Thyroid gland (tissue), 4 donors: ENCODE measurements at places on chromosomes 11 and 22.

- no peaks in the 10 kb centered on the region for H3K36me3 ChIP-seq
- H3K27me3 ChIP-seq = no peaks in the 10 kb centered on the region
- H3K4me1 ChIP-seq = peaks cover 46% of the 10 kb centered on the region
- no peak overlapping the region for H3K4me3 ChIP-seq
- peak; percentile 84 for DNase-seq
- peak overlapping the region; percentile 92 for H3K27ac ChIP-seq
Observed at GRCh38 chr22:37545703-37546436, 14.4 kb upstream of the CDC42EP1 start.

DNA sequence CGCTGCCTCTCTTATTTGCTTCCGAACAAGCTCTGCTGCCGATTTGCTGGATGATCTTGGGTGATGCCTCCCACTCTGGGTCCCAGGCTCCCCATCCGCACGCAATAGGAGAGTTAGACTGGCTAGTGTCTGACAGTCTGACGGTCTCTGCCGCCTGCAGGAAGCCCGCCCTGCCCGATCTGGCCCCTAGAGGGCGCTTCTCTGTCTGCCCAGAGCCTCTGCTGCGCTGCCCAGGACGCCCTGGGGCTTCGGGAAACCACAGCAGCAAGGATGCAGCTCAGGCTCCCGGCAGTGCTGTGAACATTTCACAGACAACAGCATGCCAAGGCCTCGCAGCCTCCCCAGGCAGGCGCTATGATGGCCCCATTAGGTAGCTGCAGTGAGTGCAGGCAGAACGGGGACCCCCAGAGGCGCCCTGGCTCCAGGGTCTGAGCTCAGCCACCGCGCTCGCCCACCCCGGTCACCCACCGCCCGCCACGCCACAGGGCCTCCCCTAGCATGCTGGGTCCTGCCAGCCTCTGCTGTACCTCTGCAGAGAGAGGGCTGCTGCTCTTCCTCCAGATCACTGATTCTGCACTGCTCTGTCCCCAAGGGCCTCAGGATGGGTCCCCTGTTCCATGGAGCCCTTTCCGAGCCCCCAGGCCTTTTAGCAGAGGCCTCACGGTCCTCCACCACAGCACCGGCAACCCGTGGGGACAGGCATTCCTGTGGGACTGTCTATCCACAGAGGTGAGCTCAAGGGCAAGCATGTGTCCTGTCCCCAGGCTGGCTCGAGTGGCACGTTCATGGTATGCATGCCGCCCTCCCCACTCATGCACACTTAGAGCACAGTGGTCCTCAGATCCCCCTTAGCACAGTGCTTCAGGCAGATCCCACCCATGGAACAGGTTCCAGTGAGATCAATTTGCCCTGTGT, 4.3 kb upstream of the BAIAP2L2 start:
- DNase-seq = peak; percentile 81
- no peaks in the 10 kb centered on the region for H3K4me1 ChIP-seq
- no peak overlapping the region for H3K4me3 ChIP-seq
- H3K36me3 ChIP-seq = no peaks in the 10 kb centered on the region
- no peak overlapping the region for H3K27ac ChIP-seq
- no peaks in the 10 kb centered on the region for H3K27me3 ChIP-seq

DNA sequence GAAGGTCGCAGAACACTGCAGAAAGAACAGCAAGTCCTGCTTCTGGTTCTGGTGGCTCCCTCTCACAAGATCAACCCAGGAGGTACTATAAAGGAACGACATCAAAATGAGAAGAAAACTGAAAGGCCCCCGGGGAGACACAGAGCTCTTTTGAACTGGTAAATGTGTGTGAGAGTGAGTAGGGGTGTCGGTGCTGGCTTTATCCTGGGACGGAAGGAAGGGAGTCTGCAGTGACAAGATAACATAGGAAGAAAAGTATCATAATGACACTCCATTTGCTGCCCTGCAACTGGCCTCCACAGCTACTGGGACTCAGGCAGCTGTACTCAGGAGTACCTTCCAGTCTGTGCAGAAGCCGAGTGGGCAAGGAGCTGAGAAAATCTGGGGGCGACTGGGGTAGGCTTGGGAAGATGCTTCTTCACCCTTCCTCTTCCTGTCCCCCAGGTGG, 60.9 kb downstream of the ENTHD1 start:
- no peaks in the 10 kb centered on the region for H3K36me3 ChIP-seq
- no peaks in the 10 kb centered on the region for H3K4me1 ChIP-seq
- H3K4me3 ChIP-seq = no peak overlapping the region
- no peak overlapping the region for H3K27ac ChIP-seq
- DNase-seq = no peak

DNA sequence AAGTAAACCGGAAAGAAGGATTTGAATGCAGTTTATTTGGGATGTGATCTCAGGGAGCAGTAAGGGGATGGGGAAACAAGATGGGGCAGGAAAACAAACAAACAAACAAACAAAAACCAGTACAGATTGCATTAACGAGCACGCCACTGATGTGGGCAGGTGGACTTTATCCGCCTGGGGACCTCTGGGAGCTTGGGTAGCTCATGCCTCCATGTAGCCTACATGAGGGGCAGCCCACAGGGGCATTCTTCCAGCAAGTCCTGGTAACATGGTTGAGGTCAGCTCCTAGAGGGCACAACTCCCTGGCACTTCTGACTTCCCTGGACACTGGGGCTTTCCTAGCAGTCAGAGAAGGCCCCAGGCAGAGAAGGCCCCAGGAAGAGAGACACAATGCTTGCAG, 38.6 kb downstream of the C11orf96 start:
- no peaks in the 10 kb centered on the region for H3K27me3 ChIP-seq
- no peaks in the 10 kb centered on the region for H3K36me3 ChIP-seq

DNA sequence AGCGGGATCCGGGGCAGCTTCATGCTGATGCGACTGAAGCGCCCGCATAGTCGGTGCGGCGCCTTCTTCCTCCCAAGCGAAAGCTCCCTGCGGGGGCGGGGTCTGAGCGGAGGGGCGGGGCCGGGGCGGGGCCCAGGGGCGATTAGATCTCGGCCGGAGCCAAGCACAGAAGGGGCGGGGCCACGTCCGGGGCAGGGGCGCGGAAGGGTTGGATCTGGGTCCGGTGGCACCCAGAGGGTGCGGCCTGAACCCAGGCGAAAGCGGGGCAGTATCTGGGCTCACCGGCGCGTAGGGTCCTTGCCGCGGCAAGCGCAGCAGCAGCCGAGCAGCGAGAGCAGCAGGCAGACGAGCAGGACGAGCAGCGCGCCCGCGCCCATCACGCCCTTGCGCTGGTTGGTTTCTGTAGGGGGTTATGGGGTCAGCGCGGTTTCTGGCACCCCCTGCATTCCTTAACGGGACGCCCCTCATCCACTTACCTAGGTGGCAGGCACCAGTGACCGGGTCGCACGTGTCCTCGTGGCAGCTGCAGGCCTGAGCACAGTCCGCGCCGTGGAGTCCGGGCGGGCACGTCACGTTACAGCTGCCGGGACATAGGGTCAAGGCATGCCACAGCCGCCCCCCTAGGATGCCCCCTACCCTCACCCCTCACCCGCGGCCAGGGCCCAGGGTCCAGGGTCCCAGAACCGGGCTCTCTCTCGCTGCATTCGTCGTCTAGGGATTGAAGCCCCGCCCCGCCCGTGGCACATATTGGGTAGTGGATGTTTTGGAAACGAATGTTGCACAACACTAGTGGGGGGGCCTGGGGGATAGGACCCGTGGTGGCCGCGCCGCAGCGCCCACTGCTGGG, 8.1 kb downstream of the SCARF2 start:
- H3K4me3 ChIP-seq = no peak overlapping the region
- H3K27ac ChIP-seq = no peak overlapping the region
- no peaks in the 10 kb centered on the region for H3K27me3 ChIP-seq
- peaks cover 36% of the 10 kb centered on the region for H3K4me1 ChIP-seq
- H3K36me3 ChIP-seq = no peaks in the 10 kb centered on the region

DNA sequence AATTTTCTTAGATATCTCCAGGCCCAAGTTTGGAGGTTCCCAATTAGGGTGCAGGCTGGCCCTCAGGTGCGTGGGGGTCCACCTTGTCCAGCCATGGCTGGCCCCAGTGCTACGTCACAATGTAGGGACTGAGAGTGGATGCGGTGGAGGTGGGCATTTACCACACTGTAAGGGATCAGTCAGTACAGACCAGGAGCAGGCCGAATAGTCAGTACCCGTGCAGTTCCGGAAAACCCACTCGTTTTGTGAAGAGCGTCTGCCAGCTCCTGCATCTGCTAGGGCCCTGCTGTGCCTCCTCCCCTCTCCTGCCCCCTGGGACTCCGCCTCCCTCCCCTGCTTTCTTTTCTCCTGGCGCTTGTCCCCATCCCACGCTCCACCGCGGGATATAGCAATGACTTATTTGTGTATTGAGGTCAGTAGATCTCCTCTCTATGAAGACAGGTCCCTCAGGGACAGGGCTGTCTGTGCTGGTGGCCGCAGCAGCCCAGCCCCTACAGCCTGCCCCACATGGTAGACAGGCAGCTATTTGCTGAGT, 50.4 kb upstream of the SEPTIN5 start:
- H3K27ac ChIP-seq = no peak overlapping the region
- H3K27me3 ChIP-seq = no peaks in the 10 kb centered on the region
- peak; percentile 24 for DNase-seq
- H3K36me3 ChIP-seq = no peaks in the 10 kb centered on the region

- H3K27me3 ChIP-seq = no peaks in the 10 kb centered on the region
- peaks cover 21% of the 10 kb centered on the region for H3K4me1 ChIP-seq
- no peak overlapping the region for H3K4me3 ChIP-seq
- H3K36me3 ChIP-seq = no peaks in the 10 kb centered on the region
Observed at GRCh38 chr11:102436976-102437375, 15.6 kb downstream of the TMEM123 start.

GRCh38 chr11:6655790-6656583, at the start of gene DCHS1:
Gene DCHS1, minus strand, starts transcription at chr11:6655809. Its CDS starts 14,196 bp downstream, at chr11:6641613.
- H3K27ac ChIP-seq = no peak within 1 kb of the TSS
- no peak within 1 kb of the TSS for H3K4me3 ChIP-seq

- H3K4me3 ChIP-seq = no peak overlapping the region
- DNase-seq = no peak
- H3K27me3 ChIP-seq = no peaks in the 10 kb centered on the region
- H3K4me1 ChIP-seq = no peaks in the 10 kb centered on the region
Observed at GRCh38 chr11:5304046-5304445, 2.3 kb upstream of the OR51B4 start.

DNA sequence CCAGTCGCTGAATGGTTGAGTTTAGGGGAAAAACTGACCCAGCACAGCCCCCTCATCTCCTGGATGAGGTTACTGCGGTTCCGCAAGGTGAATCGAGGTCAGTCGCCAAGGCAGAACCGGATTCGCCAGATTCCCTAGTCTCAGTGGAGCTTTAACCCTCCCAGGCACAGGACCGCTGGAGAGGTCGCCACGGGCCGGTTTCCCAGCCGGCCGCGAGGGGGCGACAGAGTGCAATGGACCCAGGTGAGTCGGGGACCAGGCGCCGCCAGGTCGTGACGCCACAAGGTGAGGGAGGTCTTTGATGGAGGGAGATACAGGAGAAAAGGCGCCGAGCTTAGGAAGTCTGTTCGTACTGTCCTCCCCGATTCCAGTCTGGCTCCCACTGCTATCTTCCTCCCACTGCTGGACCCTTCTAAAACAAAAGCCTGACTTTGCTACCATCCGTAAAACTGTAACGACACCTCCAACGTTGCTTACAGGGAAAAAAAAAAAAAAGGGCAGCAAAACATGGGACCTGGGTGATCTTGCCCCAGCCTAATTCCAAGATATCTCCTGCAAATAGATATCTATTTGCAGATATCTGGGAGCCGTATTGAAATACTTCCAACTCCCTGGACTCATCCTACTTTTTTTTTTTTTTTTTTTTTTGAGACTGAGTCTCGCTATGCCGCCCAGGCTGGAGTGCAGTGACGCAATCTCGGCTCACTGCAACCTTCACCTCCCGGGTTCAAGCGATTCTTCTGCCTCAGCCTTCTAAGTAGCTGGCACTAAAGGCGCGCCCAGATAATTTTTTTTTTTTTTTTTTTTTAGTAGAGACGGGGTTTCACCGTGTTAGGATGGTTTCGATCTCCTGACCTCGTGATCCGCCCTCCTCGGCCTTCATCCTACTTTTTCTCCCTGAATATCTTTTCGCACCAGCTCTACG, 1.4 kb upstream of the GGA1 start:
- no peaks in the 10 kb centered on the region for H3K36me3 ChIP-seq
- DNase-seq = peak; percentile 95
- peak overlapping the region; percentile 96 for H3K27ac ChIP-seq
- H3K4me1 ChIP-seq = peaks cover 21% of the 10 kb centered on the region

DNA sequence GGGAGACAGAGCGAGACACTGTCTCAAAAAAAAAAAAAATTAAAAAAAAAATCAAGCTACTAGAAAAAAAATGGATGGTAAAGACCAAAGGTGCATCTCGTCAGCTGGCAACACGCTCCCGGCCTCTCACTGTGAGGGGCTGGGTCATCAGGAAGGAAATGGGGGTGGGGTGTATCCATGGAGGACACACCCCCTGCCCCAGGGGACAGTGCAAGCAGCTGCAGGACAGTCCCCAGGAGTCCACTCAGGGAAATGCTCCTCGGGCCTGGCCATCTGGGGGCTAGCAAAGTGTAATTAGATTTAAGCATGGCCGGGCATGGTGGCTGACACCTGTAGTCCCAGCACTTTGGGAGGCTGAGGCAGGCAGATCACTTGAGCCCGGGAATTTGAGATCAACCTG, 23.1 kb downstream of the TTLL1 start:
- H3K4me3 ChIP-seq = no peak overlapping the region
- H3K4me1 ChIP-seq = no peaks in the 10 kb centered on the region
- no peak for DNase-seq
- H3K27me3 ChIP-seq = no peaks in the 10 kb centered on the region
- no peak overlapping the region for H3K27ac ChIP-seq

GRCh38 chr22:29975494-29975893, 92.5 kb downstream of the MTMR3 start:
- no peaks in the 10 kb centered on the region for H3K36me3 ChIP-seq
- DNase-seq = peak; percentile 87
- H3K4me3 ChIP-seq = no peak overlapping the region
- peak overlapping the region; percentile 21 for H3K27ac ChIP-seq
- peaks cover 37% of the 10 kb centered on the region for H3K4me1 ChIP-seq
- H3K27me3 ChIP-seq = no peaks in the 10 kb centered on the region

- H3K36me3 ChIP-seq = no peaks in the 10 kb centered on the region
- peak overlapping the region; percentile 25 for H3K27ac ChIP-seq
- no peaks in the 10 kb centered on the region for H3K27me3 ChIP-seq
Observed at GRCh38 chr11:83306200-83307080, 20.3 kb upstream of the CCDC90B start.

DNA sequence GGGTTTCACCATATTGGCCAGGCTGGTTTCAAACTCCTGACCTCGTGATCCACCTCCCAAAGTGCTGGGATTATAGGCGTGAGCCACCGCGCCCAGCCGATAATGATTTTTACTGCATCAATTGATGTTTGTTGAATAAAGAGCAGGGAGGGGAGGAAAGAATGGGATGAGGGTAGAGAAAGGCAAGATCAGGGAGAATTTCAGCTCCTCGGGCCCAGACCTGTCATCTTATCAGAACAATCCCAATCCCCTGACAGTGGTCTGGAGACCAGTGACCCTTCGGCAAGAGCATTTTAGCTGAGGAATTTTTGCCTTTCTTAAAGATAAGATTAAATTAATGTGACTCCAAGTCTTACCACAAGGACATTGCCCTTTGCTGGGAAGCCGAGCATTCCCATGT, 15.0 kb upstream of the ANO1 start:
- DNase-seq = no peak
- H3K36me3 ChIP-seq = no peaks in the 10 kb centered on the region
- H3K4me3 ChIP-seq = no peak overlapping the region
- peaks cover 18% of the 10 kb centered on the region for H3K4me1 ChIP-seq

GRCh38 chr22:38148245-38148644, 33.4 kb downstream of the PLA2G6 start:
- no peak overlapping the region for H3K4me3 ChIP-seq
- no peak overlapping the region for H3K27ac ChIP-seq
- H3K27me3 ChIP-seq = no peaks in the 10 kb centered on the region

GRCh38 chr11:11841723-11842420, at the start of gene USP47:
Gene USP47, plus strand, starts transcription at chr11:11841972. Its CDS starts 214 bp downstream, at chr11:11842186.
- H3K4me3 ChIP-seq = peak within 1 kb of the TSS; percentile 60
- peak; percentile 92 for DNase-seq
- H3K27ac ChIP-seq = peak within 1 kb of the TSS; percentile 99
- no peaks in the 10 kb centered on the region for H3K27me3 ChIP-seq
- no peaks in the 10 kb centered on the region for H3K36me3 ChIP-seq
